Putamen (tissue), 1 donor: ENCODE measurements at places on chromosomes 2 and 18.

DNA sequence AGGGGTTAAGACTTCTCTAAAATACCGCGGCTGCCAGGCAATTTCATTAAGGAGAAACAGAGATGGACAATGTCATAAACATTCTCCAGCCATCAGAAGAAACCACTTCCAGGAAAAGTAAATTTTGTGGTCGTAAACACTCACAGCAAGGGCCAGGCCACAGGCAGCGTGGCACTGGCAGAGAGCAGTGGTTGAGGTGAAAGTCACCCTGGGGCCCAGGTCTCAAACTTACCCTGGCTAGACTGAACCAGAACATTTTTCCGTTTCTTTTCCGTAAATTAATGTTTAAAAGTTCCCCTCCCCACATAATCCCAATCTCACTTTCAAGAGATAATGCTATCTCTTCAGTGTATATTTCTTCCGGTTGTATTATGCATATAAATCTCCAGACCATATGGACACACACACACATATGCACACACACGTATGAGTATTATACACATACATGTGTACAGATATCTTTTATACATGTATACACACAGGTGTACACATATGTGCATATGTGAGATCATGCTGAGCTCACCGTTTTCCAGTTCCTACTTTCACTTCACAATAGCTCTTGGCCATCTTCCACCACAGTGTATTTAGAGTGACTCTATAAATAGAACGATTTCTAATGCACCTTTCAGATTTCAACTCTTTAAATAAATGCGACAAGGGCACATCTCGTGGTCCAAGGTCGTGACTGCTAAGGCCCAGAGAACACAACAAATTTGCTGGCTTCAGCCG is 90.1 kb downstream of the MALT1 start:
- no peak for DNase-seq

- DNase-seq, result no peak
These were observed 419.8 kb downstream of the DPP10 start for GRCh38 chr2:114862243-114862642.

- no peak for DNase-seq
These were observed 68.4 kb downstream of the ACOXL start for GRCh38 chr2:110800611-110801402.

- no peak for DNase-seq
These were observed 879.8 kb upstream of the PIK3C3 start for GRCh38 chr18:41075212-41075611.

- no peak for DNase-seq
These were observed 336.8 kb downstream of the MYCN start for GRCh38 chr2:16277117-16277516.

- no peak for DNase-seq
These were observed 72.0 kb upstream of the RAB6C start for GRCh38 chr2:129907256-129907998.

- DNase-seq, result no peak
These were observed 182.4 kb downstream of the CELF4 start for GRCh38 chr18:37383036-37383785.

DNA sequence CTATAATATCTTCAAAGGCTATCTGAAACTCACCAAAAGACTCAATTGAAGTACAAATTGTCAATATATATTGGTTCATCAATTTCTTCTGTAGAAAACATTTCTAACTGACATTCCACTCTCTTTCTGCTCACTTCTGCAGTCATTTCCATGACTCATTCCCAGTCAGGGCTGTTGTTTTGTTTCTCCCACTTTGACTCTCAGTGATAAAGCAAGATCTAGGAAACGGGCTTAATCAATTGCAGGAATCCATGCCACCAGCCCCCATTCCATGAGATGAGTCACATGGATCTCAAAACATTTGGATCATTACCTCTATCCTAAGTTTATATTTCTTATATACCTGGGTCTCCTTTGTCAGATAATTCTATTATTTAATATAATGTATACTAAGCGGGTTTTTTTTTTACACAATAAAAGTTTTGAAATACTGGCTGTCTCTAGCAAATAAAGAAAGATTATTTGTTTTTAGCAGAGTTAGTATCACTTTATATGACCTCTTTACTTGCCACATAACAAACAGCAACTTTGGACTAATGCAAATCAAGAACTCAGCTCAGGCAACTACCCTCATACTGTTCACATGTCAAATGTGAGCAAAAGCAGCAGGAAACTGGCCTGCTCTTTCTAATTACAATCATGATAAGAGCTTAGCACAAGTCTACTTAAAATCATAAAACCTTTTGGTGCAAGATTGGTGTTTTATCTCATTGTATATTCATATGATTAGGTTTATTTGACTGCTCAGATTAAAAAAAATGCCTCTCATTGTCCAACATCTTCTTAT is 251.1 kb upstream of the PIK3C3 start:
- no peak for DNase-seq

DNA sequence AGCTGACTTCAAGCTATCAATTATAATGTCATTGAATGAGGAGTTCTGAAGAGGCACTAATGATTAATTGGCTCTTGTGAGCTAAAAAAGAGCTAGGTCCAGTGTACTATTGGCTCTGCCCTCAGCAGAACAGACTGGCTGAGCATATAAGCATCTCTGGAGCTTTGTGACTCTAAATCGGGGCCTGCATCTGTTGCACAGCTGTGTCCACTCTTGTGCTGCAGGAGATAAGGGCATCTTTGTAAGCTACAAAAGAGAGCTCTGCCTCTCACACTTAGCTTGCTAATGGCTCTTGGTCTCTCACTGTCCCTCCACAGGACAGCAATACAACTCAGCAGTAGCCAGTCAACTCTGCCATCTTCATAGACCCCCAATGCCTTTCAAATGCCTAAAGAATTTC is 61.5 kb upstream of the L3MBTL4 start:
- peak; percentile 22 for DNase-seq

DNA sequence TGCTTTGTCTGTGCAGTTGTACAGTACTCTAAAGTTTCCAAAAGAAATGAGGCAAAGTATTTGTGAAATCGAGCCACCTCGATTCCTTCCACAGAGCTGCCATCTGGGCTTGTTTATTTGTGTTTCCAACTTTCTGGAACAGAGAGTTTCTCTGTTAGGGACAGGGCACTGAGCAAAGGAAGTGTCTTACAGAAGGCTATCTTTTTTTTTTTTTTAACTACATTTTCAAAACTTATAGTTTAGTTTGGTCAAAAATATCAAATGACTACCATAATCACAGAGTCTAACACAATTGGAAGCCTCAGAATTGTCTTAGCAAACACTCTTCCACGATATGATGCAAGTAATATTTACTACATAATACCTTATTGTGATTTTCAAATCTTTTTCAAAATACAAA is 796 bp downstream of the RFTN2 start:
- peak; percentile 82 for DNase-seq

GRCh38 chr2:227163998-227164762 is at the start of the genes COL4A3 and COL4A4:
TSS of gene COL4A3 (plus strand) at chr2:227164624. CDS start at chr2:227164727, 103 bp downstream.
TSS of gene COL4A4 (minus strand) at chr2:227164205. CDS start at chr2:227147483, 16,722 bp downstream.
- DNase-seq, result no peak

GRCh38 chr2:120374821-120375220 is 28.9 kb downstream of the INHBB start:
- DNase-seq, result no peak

- DNase-seq, result no peak
These were observed 61.6 kb upstream of the NCOA1 start for GRCh38 chr2:24429197-24430074.

DNA sequence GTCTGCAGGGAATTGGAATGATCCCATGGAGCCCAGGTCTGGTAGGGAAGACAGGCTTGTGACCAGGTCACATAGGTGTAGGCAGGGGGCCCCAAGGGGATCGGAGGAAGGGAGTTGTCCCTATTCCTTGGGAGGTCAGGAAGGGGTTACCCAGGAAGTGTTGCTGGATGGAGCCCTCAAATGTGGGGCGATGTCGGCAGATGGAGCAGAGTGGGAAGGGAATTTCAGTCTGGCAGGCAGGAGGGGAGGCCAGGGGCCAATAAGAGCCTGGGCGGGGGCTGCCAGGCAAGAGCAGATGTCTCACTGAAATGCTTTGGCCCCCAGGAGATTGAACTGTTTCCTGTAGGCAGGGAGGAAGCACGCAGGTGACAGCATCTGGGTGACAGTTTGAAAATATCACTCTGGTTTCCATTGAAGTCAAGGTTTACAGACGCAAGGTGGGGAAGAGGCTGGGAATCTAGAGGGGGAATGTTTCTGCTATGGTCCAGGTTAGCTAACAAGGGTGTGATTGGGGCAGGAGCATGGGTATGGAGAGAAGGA is 81.5 kb upstream of the SMAD2 start:
- no peak for DNase-seq

- no peak for DNase-seq
These were observed 358.7 kb upstream of the TNP1 start for GRCh38 chr2:217218269-217219163.

DNA sequence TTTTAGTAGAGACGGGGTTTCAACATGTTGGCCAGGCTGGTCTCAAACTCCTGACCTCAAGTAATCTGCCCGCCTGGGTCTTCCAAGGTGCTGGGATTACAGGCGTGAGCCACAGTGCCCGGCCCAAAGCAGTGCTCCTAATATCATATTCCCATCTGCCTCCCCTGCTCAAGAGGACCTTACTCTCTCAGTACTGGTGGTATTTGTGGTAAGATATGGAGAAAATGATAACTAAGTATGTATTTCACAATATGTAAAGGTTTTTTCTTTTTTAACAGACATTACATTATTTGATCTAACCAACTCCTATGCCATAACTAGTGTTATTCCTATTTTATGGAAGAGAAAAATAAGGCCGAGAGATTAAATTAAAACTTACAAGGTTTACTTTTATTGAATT is 201.0 kb downstream of the CAMKMT start:
- DNase-seq, result no peak

- DNase-seq, result no peak
These were observed 358 bp upstream of the STAMBP start for GRCh38 chr2:73828389-73828817.

GRCh38 chr2:202911203-202911511 is 316 bp downstream of the WDR12 start:
- DNase-seq, result no peak

- no peak for DNase-seq
These were observed 292.5 kb upstream of the HDAC4 start for GRCh38 chr2:239693330-239693729.

- peak; percentile 70 for DNase-seq
These were observed 308.0 kb upstream of the LYPD1 start for GRCh38 chr2:132977812-132978529.

DNA sequence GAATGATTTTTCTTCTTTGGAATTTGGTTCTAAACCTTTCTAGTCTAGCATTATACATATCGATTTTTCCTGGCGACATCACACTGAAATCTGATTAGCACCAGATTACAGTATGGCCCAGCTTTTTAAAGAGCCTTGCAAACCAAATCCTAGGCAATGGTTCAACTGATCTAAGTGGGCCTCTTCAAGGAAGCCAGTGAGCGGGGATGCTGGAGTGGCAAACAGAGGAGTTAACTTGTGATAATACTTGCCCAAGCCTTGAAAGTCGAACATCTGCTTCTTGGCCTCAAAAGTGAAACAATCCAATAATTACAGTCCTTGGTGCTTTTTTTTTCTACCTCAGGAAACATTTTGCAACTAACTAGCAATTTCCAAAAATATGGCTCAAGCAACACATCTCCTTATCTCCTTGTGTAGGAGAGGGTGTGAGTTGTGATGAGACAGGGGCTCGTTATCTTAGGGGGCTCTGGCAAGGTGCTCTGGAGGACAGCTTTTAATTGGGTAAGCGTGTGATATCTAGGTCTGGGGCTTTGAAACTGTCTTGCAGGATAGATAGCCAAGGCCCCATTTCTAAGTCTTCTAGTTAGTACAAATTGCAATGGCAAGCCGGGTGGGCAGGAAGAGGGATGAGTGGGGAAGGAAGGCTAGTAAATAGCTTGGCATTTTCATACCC is 240.2 kb upstream of the CCDC68 start:
- no peak for DNase-seq
